ENCODE measurements at places on chromosomes 7 and 10. TPM values are rescaled to one million over a fixed set of nuclear protein-coding genes. Genes with fewer than 3 reads are reported as not detected.

DNA sequence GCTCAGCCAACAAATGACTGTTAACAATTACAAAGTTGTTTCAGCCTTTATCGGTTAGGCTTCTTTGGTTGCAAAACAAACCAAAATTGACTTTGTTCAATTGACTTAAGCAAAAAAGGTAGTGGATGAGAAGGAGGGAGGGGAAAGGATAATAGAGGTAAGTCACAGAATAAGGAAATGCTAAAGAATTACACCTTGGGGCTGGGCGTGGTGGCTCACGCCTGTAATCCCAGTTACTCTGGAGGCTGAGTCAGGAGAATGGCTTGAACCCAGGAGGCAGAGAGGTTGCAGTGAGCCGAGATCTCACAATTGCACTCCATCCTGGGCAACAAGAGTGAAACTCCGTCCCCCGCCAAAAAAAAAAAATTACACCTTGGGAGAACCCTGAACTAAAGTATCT, 41.4 kb downstream of the AHCYL2 start:
- no peak for DNase-seq

DNA sequence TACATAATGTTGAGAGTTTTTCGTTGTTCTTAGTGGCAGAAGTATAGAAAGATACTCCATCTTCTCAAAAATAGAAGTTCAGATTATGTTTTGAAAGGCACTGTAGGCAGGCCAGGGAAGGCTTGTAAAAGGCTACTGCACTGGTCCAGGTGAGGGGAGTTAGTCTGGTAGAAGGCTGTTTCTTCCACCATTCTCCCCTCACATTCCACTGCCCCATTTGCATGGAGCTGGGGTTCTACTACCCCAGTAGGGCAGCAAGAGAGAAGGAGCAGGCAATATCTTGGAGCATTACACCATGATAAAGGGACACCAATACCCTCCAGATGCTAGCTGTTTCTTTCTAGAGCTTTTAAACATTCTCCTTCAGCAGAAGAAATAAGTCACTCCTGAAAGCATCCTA, 16.5 kb upstream of the SGMS1 start:
- no peak for DNase-seq

GRCh38 chr10:1779796-1780195, 42.5 kb upstream of the ADARB2 start:
- DNase-seq, result no peak

PLPP4 gene
- 4.6 TPM for polyA plus RNA-seq

GRCh38 chr10:113825791-113826190, 28.1 kb downstream of the DCLRE1A start:
- DNase-seq, result no peak

OR2A1 gene
- polyA plus RNA-seq, result 1.2 TPM

HECTD2 gene
- polyA plus RNA-seq, result 38.4 TPM

ADARB2 gene
- polyA plus RNA-seq, result 0.88 TPM

PDE1C gene
- polyA plus RNA-seq, result 4.6 TPM

NPTX2 gene
- polyA plus RNA-seq, result 3.7 TPM

PRKG1 gene
- 14.9 TPM for polyA plus RNA-seq
